ACHN (cell line): ENCODE measurements at places on chromosomes 6 and 20.

DNA sequence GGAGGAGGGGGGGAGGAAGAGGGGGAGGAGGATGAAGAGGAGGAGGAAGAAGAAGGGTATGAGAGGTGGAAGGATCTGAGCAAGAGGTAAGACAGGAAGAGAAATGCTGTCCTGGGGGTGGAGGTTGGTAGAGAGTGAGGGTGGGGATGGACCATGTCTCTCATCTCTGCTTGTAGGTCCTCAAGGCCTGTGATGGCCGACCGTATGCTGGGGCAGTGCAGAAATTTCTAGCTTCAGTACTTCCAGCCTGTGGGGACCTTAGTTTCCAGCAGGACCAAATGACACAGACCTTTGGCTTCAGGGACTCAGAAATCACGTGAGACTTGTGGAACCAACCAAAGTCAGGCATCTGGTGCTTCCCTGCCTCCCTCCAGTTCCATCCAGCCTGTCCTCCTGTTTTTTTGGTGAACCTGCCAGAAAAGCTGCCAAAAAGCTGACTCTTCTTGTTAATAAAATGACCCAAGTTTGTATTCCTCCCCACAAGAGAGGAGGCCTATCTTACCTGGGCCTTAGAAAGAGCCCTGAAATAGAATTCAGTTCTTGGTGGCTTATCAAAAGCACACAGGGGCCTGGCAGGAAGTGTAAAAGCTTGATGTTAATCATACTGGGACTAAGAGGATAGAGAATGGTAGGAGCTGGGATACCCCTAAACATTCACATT lies 2.5 kb upstream of the C4A start:
- no peak for DNase-seq

DNA sequence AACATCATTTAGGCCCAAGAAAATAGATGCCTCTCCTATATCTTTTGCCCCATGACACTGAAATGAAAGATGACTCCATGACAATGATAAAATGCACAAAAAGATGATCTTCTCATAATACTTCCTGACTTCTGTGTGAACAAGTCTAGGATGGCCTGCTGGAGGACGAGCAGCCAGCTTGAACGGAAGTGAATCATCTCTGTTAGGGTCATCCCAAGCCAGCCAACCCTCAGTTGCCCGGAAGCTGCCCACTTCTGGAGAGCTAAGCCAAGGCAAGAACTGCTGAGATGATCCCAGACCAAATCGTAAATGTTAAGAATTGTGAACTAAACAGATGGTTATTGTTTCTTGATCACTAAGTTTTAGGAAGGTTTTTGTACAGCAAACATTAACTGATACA lies 249.7 kb upstream of the HS3ST5 start:
- DNase-seq = no peak

DNA sequence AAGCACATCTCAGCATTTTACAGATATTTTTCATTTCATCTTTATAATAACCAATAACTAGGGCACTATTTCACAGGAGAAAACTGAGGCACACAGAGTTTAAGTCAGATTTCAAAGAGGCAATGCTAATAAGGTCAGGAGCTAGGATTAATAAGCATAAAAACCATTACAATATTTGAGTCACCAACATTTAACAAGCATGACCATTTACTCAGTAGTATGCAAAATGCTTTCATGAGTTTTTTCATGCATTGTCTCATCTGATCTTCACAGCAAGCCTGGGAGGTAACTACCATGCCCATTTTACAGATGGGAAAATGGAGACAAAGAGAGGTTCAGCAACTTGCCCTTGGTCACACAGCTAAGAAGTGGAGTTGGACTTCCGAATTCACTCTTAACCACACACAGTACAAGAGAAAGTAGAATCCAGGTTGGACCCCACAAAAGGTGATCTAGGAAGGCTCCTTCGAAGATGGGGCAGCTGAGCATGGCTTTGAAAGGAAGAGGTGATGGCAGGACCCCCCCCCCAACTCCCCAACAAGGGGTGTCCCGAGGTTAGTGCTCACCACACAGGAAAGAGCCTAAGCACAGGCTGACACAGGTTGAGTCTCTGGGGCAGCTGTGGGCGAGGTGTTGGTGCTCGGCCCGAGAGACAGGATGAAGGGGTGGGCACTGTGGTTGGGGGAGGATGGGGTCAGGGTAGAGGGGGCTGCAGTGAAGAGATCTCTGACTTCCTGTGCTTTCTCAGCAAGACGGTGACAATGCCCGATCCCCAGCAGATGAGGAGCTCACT lies 108.8 kb downstream of the PREX1 start:
- no peak for DNase-seq

GRCh38 chr6:12026120-12026519 lies 14.0 kb downstream of the HIVEP1 start:
- no peak for DNase-seq

GRCh38 chr20:11901127-11901526 lies 16.6 kb upstream of the BTBD3 start:
- peak; percentile 43 for DNase-seq

DNA sequence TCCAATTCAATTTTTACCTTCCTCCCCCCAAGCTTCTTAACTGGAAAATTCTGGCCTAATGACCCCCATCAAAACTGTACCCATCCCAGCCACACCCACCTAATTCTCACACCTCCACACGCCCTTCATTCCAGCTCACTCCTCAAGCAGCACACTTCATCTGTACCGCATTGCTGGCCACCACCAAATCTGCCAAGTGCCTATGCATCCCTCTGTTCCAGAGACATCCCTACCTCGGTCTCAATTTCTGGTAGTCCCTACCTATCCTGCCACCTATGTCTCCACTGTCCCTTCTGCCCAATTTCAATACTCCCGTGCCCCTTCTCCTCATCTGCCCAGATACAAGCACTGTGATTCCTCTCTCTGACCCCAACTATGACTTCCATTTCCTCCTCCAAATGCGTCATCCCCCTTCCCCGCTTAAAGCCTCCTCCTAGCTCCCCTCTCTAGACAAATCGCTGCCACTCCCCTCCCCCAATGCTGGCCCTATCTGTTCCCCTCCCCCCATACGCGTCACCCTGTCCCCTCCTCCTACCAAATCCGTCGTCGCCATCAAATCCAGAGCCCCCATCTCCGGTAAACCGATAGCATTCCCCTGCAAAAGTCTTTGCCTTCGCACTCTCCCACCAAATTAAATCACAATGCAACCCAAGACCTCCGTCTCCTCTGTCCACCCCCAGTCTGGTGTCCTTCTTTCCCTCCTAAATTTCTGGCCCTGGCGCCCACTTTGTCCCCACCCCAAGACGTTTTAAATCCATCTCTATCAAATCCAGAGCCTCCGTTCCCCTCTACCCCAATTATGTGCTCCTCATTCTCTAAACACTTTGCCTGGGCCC lies 1.2 kb downstream of the MTCH1 start:
- DNase-seq = peak; percentile 41

- no peak for DNase-seq
These were observed 92.2 kb upstream of the MPC1 start for GRCh38 chr6:166474721-166475565.

DNA sequence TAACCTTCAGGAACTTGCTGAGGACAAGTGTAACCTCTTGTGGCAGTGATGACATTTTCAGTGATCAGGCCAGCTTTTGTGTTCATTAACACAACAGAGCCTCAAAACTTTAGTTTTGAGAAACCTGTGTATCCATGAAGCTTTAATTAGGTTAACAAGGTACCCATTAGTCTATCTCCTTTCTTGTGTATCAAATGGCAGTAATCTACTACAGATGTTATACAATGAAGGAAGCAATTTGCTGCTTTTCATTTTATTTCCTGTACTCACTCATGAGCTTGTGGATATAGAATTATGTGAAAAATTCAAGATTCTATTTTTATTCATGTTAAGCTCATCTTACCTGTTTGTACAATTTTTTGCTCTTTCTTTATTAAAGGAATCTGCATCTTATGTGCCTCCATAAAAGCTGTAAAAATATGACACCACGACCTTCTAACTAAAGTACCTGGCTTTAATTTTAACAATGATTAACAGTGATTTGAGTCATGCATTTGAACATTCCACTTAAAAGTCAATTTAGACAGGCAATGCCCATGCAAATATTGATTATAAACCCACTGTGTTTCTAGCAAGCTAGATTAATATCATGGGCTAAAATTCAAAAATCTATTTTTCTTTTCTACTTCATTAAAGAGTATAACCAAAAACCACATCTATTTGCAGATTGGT lies 897.3 kb downstream of the KIF16B start:
- no peak for DNase-seq

- no peak for DNase-seq
These were observed 358.2 kb upstream of the ID4 start for GRCh38 chr6:19478992-19479391.

- peak; percentile 63 for DNase-seq
These were observed 2.0 kb downstream of the ZNF335 start for GRCh38 chr20:45969712-45970634.

- no peak for DNase-seq
These were observed 55.9 kb upstream of the RNF146 start for GRCh38 chr6:127210725-127211124.

DNA sequence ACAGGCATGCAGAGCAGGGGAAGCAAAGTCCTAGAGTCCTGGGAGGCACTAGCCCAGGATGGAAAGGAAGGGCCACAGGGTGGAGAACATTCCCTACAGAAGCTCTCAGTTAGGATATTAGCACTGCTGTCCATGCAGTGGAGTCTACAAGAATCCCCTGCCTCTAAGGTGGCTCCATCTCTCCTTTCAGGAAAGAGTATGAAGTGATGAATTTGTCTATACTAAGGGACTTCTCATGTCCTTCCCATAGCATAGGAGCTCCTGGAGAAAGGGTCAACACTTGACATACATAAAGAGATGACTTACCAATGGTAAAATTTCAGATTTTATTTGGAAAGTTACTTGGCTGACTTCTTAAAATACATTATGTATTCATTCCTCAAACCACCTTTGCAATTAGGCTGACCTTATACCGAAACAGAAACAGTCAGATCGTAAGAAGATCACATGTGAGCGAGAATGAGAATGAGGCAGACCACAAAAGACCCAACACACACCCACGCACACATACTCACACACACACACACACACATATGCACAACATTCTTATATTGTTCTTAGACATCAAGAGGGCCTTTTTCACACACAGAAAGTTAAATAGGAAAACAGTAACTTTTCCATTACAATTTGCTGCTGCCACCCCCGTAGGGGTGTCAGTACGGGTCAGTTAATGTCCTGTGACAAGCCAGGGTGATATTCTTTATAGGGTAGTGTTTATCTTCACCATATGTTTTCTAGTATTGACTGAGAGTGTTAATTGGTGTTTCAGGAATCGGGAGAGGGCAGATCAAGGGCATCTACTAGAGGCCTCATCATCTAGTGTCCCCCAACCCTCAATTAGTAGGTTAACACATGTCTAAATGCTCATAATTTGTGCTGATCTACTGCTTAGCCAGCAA lies 159.4 kb downstream of the FAXC start:
- DNase-seq = no peak

- DNase-seq = no peak
These were observed 157.4 kb downstream of the TSHZ2 start for GRCh38 chr20:53129563-53129962.

DNA sequence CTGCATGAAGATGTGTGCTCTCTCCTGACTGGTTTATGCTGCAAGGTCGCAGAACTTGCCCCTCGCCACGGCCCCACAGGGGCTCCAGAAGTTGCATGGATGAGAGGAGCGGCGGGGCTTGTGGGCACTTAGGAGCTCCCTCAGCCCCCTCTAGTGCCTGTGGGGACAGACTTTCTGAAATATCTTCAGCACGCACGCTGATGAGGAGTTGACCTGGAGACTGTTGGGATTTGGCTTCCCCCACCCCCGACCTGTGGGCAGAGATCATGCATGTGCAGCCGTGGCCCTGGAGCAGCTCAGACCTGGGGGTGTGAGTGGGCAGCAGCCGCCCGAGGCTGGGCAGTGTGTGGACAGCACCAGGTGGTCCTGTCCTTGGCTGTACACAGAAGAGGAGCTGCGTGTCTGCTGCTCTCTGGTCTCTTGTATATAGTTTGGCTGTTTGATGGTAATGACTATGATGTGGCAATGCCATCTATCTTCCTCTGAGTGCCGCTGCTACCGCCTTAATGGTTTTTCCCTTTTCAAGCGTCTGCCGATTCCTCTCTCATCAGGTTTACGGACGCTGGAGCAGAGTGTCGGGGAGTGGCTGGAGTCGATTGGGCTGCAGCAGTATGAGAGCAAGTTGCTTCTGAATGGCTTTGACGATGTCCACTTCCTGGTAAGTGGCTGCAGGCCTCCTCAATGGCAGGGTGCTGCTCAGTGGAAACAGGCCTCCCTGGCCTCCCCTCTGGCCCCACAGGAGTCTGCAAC lies 81.4 kb downstream of the TCP11 start:
- no peak for DNase-seq

GRCh38 chr6:19866985-19867627 lies 29.9 kb downstream of the ID4 start:
- DNase-seq = no peak

DNA sequence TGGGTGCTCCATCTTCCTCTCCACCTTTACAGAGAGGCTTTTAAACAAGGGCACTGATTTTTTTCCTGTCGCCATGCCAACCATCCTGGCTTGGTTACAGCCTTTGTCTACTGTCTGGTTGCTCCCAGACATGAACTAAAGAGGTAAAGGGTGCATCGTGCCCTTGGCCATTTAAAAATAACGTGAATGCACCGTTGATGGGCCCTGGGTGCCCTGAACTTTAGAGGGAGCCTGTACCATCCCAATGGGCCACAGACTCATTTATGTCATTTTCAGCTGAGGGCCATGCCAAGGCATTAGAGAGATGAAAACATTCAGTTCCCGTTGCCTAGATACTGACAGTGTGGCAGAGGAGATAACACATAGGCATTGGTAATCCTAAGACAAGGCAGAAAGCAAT lies 23.3 kb downstream of the TMC2 start:
- DNase-seq = no peak

DNA sequence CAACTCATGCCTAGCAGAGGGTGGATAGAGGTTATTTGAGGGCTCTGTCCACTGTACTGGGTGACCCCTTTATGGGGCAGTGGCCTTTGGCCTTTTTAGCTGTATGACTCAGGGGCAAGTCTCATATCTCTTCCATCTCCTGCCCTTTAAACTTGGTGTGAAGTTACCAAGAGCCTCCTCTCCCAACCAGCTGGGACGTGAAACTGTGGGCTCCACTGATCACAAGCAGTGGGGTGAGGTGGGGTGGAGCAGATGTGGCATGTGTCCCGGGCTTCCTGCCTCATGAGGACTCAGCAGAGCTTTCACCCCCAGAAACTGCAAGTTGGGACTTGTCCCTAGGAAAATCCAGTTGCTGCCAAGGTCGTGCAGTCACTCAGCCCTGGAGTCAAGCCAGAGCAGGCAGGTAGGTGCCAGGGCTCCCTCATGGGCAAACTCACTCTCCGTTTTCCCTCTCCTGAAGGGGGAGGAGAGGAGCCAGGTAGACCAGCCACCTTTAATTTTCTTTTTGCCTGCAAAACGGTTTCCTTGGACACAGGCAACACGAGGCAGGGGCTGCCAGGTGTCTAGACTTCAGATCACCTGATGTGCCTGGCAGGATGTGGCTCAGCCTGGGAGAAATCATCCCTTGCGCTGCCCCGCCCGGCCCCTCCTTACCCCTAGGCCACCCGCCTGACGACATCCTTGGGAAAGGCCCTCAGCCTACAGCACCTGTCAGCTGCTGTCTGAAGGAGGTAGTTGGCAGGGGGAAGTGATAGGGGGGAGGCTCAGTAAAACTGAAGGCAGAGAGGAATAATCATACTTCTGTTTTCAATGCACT lies 4.0 kb downstream of the CDKN1A start:
- no peak for DNase-seq
